ENCODE measurements at places on chromosomes 7 and 10.
A peak's percentile ranks its signal among the peaks of the same experiment; 100 is the strongest.

DNA sequence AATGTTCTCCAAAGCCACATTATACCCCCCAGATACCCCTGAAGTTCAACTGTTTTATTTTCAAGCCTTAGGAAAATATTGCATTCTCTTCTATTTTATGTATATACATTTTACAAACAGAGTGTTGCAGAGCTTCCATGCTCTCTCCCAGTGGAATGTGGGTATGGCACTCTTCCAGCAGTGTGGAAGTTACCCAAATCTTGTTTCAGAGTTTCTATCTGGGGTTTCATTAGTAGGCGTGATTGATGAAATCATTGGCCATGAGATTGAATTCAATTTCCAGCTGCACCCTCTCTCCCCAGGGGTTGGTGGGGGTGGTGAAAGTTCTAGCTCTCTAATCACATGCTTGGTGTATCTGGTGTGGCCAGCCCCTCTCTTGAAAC, 350.4 kb downstream of the RPS24 start:
- DNase-seq: no peak
- H3K36me3 ChIP-seq: no peaks in the 10 kb centered on the region
- no peak overlapping the region for H3K4me3 ChIP-seq
- no peak overlapping the region for H3K27ac ChIP-seq
- H3K4me1 ChIP-seq: no peaks in the 10 kb centered on the region
- peaks cover 14% of the 10 kb centered on the region for H3K27me3 ChIP-seq

DNA sequence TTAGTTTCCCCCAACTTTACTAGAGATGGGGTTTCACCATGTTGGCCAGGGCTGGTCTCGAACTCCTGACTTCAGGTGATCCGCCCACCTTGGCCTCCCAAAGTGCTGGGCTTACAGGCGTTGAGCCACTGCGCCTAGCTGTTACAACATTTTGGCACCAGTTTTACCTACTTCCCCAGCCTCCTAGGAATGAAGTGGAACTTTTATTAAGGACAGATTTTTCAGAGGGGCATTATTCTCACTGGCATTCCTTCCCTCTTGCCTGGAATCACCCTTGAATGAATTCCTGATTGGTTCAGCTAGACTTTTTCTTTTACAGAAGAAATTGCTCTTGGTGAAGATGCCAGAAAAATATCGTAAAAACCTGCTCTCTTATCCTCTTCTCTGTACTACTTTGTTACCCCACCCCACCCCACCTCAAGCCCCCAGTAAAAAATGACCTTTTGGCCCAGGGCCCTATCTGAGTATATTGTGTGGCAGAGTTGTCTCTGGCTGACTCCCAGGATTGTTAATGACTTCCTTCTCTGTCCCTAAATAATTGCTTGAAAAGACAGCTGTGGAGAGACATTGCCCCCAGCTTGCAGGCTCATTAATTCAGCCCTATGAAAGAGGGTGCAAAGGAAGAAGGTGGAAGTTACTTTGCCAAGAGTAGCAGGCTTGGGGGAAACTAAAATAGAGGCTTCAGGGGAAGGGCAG, 189.6 kb downstream of the AUTS2 start:
- H3K4me3 ChIP-seq: no peak overlapping the region
- no peak for DNase-seq
- no peaks in the 10 kb centered on the region for H3K27me3 ChIP-seq
- H3K27ac ChIP-seq: no peak overlapping the region

GRCh38 chr10:102600816-102601215, 43.5 kb upstream of the TRIM8 start:
- no peak overlapping the region for H3K4me3 ChIP-seq
- H3K27ac ChIP-seq: no peak overlapping the region
- H3K27me3 ChIP-seq: no peaks in the 10 kb centered on the region
- peaks cover 3% of the 10 kb centered on the region for H3K4me1 ChIP-seq

DNA sequence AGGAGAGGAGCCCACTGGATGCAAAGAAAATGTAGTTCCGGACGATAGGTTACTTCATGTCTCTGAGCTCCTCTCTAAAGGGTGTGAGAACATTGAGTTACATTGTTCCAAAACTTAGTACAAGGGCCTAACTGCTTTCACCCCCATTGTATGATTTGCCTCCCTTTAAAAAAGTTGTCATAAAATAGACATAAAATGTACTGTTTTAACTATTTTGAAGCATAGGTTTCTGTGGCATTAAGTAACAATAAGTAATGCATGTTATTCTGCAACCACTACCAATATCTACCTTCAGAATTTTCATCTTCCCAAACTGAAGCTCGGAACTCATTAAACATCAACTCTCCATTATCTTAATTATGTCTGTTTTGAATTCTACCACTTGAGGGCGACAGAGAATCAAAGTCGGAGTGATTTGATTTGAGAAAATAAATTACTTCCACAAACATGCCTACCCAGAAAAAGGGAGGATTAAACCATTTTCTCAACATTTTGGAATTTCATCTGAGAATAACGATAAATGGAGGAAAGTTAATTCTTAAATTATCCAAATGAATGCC, 2.7 kb downstream of the IGFBP1 start:
- H3K4me1 ChIP-seq: no peaks in the 10 kb centered on the region
- peak; percentile 20 for DNase-seq
- no peak overlapping the region for H3K27ac ChIP-seq
- no peaks in the 10 kb centered on the region for H3K36me3 ChIP-seq
- H3K4me3 ChIP-seq: no peak overlapping the region

DNA sequence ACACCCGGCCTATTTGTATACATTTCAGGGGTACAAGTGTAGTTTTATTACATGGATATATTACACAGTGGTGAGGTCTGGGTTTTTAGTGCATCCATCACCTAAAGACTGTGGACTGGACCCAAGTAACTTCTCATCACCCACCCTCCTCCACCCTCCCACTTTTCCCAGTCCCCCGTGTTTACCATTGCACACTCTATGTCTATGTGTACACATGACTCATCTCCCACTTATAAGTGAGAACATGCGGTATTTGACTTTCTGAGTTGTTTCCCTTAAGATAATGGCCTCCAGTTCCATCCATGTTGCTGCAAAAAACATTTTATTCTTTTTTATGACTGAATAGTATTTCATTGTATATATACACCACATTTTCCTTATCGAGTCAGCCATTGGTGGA, 98.9 kb upstream of the WAC start:
- peaks cover 6% of the 10 kb centered on the region for H3K4me1 ChIP-seq
- peaks cover 3% of the 10 kb centered on the region for H3K27me3 ChIP-seq
- H3K36me3 ChIP-seq: no peaks in the 10 kb centered on the region
- no peak for DNase-seq
